ENCODE measurements at places on chromosomes 1 and 21.

DNA sequence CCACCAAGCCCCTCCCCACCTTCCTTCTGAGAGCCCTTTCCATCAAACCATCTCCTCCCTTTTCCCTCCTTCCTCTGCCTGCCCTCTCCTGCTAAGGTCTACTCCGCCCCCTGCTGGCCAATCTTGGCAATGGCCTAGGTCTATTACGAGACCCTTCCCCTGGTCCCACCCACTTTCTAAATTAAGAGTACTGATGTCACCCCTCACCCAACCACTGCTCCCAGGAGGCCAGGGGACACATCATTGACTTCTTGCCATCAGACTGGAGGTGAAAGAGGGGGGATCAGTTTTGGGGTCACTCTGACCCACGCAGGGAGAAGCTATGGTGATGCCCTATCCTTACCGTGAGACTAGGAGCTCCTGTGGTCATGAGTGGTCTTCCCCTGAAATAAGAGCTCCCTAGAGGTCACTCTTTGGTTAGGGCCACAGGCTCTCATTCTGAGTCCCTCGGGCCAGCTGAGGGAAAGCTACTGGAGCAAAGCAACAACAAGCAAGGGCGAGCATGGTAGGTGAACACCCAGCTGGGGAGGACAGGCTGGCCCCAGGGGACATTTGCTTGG is 34.6 kb upstream of the S100A7 start:
- peak; percentile 41 for DNase-seq

DNA sequence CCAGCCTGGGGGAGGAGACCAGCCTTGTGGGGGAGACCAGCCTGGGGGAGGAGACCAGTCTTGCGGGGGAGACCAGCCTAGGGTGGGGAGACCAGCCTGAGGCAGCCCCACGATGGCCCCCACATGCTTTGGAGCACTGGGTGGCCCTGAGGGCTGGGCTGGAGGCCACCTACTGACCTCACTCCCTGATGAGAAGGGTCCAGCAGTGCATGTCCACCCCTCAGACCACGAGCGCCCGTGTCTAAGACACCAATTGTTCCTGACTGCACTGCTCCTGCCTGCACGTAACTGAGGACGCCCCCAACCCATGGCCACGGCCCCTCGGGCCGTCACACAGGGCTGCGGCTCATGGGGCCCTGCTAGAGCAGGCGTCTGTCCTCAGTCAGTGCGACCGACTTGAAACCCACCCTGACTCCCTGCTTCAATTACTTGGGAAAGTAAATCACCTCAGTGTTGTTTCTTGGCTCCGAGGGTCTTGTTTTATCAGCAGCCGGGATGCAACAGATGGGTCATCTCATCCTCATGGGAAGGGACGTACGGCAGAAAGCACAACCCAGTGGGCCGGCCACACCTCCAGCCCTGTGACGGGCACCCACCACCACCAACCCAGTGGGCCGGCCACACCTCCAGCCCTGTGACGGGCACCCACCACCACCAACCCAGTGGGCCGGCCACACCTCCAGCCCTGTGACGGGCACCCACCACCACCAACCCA is at the start of gene SPATC1L:
SPATC1L (minus strand) TSS at position 550 of the 715 bp plus-strand sequence. CDS start 1,643 bp downstream, outside the sequence.
- peak; percentile 83 for DNase-seq

- DNase-seq: no peak
Observed at GRCh38 chr1:211829343-211830054, 1.1 kb downstream of the LPGAT1 start.

GRCh38 chr21:29288239-29288638 is 10.5 kb upstream of the BACH1 start:
- DNase-seq: no peak

GRCh38 chr1:101745551-101746270 is 251.0 kb downstream of the OLFM3 start:
- no peak for DNase-seq

DNA sequence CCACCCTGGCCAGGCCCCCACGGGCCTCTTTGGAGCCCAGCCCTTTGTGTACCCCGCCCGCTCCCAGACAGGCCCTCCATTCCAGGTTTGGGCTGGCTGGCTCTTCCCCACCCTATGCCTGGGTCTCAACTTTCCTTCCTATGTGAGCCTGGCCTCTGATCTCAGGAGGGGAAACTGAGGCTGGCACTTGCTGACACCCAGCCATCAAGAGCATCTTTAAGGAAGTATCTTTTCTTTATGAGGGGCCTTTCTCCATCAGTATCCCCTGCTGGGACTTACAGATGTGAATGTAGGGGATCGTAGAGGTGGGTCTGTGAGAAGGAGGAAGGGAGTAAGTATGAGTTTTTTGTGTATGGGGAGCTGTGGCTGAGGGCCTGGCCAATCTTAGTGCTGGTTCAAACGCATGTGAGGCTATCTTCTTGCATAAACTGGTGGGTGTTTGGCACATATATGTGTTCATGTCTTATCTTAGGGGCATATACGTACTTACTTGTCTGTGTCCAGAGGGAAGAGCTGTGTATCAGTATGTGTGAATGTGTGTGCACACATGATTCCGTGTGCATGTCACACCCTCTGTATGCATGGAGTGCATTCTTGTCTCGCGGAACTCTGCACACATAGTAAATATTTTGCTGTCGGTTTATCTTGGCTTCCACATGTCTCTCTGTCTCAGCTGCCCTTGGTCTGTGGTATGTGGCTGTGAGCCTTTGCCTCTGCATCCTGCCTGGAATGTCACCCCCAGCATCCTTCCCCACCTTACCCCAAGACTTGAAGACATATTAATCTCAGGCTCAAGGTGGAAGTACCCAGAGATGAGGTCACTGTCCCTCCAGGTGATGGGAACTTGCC is 5.4 kb downstream of the NECTIN4 start:
- peak; percentile 56 for DNase-seq

- DNase-seq: no peak
Observed at GRCh38 chr1:204578867-204579664, 62.9 kb downstream of the MDM4 start.

- DNase-seq: no peak
Observed at GRCh38 chr1:157035121-157035520, 10.4 kb downstream of the ARHGEF11 start.

GRCh38 chr1:209256766-209257350 is 326.7 kb upstream of the CAMK1G start:
- DNase-seq: no peak

- peak; percentile 23 for DNase-seq
Observed at GRCh38 chr1:44326024-44326701, 28.9 kb downstream of the ERI3 start.

GRCh38 chr1:248847181-248847955 is 9.3 kb downstream of the ZNF672 start:
- no peak for DNase-seq

DNA sequence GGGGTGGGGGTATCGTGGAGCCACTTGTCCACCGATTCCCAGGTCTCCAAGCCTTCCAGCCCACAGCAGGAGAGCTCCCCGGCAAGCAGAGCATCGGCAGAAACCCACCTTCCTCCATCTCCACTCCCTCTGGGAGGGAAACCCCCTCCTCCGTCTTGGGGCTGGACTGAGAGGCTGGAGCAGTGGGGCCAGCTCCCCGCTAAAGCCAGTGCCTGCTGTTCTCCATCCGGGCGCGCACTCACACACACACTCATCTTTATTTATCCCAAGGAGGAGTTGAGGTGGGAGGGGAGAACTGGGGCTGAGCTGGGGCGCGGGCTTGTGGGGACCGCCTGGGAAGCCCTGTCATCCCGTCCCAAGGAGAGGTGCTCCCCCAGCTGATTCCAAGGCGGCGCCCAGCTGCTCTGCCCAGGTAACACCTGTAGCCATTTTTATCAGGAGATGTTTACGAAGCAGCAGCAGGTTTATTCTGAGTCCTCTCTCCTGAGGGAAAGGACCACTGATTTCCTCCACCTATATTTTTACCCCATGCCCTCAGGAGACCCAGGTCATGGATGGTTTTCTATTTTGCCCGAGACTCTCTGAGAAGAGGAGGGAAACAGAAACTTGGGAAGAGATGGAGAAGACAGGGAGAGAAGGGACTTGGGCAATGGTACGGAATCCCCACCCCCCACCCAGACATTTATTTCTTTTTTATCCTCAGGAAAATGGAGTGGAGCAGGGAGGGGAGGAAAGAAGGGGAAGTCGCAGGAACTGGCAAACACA is 2.1 kb downstream of the KCNN3 start:
- no peak for DNase-seq

DNA sequence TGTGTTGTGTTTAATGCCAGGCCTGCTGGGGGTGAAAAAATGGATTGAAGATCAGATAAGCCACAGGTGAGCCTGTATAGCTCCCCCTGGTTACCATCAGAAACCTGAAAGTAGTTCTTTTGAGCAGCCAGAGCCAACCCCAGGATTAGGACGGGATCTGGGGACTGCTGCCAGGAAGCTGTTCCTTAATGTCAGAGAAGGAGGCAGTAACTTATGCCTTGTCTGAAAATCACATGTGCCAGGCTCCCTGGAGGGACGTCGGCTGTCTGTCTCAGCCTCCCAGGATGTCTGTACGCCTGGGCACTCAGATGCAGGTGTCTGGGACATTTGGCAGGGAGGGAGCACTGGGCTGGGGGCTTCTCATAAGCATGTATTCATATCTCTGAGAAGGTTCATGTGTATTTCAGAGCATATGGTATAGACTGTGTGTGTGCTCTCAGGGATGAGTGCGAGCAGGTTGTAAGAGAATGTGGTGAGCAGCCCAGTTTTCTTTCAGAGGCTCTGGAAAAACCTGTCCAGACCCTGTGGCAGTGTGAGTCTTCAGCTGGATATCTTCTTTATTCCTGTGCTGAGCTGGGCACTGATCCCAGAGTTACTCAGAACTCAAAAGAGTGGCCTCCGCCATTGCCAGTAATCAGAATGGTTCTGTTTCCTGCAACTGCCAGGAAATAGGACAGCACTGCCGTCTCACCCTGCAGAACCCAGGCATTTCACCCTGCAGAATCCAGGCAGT is 2.8 kb downstream of the FAM43B start:
- DNase-seq: no peak

GRCh38 chr21:38171723-38172344 is 85.0 kb upstream of the KCNJ15 start:
- peak; percentile 20 for DNase-seq

GRCh38 chr21:45620201-45620923 is 23.2 kb upstream of the PCBP3 start:
- DNase-seq: no peak

GRCh38 chr1:41341365-41341683 is 19.9 kb upstream of the FOXO6 start:
- DNase-seq: no peak

GRCh38 chr21:37793660-37794059 is 122.6 kb downstream of the KCNJ6 start:
- no peak for DNase-seq

DNA sequence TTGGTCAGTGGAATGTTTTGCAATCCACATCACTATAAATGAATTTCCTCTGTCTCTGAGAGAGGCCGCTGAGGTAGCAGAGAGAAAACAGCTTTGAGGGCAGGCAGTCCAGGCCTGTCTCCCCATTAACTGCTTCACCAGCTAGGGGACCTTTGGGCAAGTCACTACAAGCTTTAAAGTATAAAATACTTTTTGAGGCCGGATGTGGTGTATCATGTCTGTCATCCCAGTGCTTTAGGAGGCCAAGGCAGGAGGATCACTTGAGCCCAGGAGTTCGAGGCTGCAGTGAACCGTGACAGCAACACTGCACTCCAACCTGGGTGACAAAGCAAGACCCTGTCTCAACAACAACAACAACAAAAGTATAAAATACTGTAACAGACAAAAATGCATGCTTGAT is 6.4 kb downstream of the IL6R start:
- DNase-seq: no peak

GRCh38 chr1:18967066-18967690 is 10.7 kb upstream of the IFFO2 start:
- DNase-seq: no peak

DNA sequence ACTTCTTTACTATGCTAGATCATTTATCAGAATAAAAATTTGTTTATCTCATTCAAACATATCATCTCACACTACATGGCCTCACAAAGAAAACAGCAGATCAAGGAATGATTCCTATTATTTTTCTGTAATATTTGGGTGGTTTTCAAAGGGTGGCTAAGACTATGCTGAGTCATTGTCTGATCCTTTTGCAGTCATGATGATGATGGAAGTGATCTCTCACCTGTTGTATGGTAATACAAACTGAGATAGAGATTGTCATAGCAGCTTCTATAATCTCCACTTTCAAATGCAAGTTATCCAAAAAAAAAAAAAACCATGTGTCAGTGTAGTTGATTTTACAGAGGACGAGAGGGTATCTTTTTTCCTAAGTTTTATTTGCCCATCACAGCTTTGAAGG is 37.2 kb upstream of the GBP5 start:
- no peak for DNase-seq

DNA sequence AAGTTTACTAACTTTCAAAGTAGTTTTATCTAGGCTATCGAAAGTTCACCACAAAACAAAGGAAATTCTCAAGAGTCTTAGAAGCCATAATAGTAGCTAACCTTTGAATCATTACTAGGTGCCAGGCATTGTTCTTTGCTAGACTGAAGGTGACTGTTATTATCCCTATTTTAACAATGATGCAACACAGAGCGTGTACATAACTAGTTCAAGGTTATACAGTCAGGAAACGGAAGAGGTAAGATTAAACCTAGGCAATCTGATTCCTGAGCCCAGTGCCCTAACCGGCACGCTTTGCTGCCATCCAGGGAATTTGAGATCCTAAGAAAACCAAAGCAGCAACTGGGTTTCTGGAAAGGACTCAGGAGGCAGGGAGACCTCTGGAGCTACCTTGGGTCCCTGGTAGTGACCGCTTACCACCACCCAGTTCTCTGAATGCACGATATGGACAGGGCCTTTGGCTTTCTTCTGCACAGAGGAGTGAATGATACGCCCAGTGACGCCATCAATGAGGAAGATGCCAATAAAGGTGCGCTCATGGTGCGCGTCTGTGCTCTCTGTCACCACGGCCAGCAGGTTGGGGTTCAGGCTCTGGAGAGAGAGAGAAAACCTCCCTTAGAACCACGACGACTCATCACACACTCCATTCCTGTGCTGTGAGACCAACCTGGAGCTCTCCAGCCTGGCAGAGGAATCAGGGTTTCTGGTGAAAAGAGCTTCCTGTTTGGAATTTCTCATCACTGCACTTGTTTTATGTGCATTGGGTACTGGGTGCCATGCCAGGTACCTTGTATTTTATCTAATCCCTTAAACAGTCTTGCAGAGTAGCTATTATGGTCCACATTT is 13.1 kb upstream of the UBR4 start:
- DNase-seq: no peak
